ENCODE measurements at places on chromosomes 7 and 10.
A peak's percentile ranks its signal among the peaks of the same experiment; 100 is the strongest.

DNA sequence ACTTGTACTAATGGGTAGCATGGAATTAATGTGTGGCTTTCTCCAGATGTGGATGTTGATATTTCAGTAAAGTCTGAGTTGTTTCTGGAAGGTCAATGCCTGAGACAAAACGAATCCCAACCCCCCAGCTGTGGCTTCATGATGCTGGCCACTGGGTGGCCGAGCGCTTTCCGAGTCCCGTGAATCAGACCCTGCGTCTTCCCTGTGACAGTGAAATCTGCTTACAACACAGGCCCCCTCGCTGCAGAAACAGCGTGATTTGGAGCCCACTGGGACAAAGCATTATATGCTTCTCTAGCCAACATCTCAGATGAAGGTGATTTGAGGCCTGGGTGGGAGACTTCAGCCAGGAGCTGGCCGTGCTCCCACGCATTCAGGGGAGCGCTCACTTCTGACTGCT is 124.7 kb downstream of the WDR37 start:
- DNase-seq = no peak

- DNase-seq = no peak
These were observed 31.9 kb downstream of the NUP42 start for GRCh38 chr7:23213755-23214154.

DNA sequence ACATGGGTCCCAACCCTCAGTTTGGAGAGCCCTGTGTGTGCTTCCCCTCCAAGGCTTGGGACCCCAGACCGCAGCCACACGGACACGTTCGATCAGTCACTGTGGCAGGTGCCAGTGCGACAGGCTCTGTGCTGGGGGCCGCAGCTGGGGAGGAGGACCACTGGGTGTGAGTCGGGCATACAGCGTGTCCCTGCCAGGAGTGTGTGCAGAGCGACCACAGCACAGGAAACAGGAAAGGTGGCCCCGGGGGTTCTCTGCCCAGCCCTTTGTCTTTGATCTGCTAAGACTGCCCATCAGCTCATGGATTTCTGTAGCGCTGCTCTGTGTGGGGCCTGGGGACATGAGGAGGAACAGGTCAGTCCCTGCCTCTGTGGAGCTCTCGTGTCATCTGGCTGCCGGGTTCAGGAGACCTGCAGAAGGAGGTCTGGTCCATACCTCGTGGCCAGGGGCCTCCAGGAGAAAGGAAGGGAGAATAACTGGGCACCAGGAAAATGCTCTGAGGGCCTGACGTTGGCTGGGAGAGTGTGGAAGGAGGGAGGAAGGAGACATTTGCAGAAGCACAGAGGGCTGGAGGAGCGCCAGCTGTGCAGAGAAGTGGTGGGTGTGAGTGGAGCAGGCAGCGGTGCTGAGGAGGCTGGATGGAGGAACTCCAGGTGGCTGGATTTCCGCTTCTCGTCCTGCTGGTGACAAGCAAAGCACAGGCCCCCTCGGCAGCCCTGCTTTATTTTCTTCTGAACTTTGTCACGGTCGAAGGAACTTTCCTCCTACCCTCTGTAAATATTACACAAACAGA is 4.1 kb downstream of the NUDT1 start:
- DNase-seq = no peak

DNA sequence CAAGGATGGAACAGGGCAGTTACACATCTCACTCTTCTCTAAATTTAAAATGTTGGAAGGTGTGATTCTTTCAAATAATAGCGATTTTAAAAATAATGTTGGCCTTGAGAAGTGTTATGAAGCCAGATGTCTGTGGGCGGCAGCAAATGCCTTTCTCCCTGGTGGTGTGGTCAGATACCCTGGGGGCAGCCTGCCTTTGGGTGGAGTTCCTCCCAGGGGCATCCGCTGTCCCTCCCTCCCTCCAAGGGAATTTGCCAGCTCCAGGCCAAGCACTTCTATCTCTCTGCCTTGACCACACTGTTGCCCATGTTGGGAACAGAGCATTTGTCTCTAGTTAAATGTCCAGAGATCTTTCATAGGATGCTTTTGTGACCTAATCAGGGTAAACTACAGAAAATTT is 121.4 kb downstream of the POU6F2 start:
- no peak for DNase-seq

DNA sequence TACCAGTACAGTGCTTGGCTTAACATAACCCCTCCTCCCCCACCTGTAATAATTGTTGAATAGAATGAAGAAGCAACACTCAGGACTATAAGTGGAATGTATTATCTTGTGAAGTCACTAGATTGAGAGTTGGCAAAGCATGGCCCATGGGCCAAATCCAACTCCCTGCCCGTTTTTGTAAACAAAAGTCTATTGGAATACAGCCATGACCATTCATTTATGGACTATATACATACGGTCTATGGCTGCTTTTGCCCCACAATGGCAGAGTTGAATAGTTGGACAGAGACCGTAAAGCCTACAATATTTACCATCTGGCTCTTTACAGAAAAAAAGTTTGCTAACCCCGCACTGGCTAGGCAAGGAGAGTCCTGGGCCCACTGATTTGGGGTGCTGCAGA is 48.1 kb upstream of the CYCS start:
- no peak for DNase-seq

DNA sequence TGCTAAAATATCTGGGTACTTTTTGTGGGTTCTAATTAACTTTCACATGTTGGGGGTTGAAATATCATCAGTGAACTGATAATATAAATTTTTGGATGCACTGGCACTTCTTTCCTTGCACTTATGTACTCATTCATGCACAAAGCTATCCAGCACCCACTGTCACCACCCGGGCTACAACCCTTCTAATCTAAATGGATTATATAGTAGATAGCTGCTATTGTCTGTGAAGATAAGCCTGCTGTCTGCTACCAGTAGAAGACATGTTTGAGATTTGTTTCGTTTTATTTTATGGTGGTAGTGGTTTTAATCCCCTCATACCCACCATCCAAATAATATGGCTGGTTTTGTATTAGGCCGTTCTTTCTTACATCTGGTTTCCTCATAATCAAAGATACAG is 353.5 kb upstream of the LRGUK start:
- DNase-seq = no peak

DNA sequence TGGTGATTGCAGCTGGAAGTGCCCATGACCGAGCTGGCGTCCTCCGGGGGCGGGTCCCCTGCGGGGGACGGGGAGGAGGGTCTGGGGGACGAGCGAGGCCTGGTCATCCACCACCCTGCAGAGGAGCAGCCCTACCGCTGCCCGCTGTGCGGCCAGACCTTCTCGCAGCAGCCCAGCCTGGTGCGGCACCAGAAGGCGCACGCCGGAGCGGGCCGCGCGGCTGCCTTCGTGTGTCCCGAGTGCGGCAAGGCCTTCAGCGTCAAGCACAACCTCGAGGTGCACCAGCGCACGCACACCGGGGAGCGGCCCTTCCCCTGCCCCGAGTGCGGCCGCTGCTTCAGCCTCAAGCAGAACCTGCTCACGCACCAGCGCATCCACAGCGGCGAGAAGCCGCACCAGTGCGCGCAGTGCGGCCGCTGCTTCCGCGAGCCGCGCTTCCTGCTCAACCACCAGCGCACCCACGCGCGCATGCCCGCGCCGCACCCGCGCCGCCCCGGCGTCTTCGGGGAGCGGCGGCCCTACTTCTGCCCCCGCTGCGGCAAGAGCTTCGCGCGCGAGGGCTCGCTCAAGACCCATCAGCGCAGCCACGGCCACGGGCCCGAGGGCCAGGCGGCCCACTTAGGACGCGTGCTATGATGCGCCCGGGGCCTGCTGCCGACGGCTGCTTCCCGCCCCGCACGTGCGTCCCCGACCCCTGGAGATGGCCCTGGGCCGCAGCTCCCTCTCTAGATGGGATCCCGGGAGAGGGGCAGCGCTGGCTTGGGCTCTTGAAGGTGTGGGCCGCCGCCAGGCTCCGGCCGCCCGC is 28.7 kb downstream of the ZNF775 start:
- no peak for DNase-seq

DNA sequence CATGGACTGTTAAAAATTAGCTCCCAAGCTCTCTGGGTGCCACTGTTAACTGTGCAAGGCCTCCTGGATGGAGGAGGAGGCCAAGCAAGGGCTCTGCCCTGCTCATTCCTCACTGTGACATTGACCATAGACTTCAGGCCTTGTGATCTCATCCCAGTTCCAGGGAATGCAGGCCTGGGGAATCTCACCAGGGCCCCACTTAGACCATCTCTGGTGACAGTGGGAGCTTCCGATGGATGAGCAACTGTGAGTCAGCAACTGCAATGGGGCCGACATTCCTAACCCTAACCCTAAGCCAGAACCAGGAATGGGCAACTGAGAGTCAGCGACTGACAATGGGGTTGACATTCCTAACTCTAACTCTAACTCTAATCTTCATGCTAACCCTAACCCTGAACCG is 50.4 kb upstream of the MSMB start:
- DNase-seq = peak; percentile 18

- DNase-seq = no peak
These were observed 114.2 kb downstream of the PPP1R3A start for GRCh38 chr7:113804475-113805095.

- peak; percentile 33 for DNase-seq
These were observed 219.3 kb upstream of the MKLN1 start for GRCh38 chr7:131108212-131108940.

GRCh38 chr10:73931767-73932619 is 21.1 kb downstream of the PLAU start:
- DNase-seq = no peak

DNA sequence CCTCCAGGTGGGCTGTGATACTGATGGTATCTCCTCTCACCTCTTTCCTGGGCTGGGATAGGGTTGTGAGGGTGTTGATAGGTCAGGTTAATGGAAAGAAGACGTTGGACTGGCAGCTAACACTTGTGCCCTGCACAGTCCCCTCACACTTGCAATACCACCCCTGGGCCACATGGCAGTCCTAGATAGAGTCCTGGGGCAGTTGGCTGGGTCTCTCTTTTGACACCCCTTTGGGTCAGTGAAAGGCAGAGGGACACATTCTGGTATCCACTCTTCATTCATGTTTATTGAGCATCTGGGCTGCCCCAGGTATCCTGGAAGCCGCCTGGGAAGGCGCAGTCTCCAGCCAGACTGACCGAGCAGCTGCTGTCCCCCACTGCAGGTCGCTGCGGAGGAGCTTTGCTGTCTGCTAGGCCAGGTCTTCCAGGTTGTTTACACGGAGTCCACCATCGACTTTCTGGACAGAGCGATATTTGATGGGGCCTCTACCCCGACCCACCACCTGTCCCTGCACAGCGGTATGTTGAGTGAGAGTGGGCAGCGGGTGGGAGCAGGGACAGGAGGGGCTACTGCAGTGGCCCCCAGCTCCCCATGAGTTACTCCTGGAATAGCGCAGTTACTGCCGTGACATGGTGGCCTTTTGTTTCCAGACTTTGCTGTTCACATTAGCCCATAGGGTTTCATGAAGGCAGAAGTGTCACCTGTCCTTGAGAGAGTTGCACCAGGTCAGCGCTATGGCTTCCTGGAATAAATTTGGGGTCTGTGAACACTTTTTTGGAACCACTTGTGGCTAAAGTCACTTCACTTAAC is 19.1 kb downstream of the NACAD start:
- DNase-seq = no peak

- DNase-seq = no peak
These were observed 165.3 kb upstream of the ZMIZ1 start for GRCh38 chr10:78903341-78903940.

- DNase-seq = no peak
These were observed 113.5 kb downstream of the SMURF1 start for GRCh38 chr7:99030457-99030856.

DNA sequence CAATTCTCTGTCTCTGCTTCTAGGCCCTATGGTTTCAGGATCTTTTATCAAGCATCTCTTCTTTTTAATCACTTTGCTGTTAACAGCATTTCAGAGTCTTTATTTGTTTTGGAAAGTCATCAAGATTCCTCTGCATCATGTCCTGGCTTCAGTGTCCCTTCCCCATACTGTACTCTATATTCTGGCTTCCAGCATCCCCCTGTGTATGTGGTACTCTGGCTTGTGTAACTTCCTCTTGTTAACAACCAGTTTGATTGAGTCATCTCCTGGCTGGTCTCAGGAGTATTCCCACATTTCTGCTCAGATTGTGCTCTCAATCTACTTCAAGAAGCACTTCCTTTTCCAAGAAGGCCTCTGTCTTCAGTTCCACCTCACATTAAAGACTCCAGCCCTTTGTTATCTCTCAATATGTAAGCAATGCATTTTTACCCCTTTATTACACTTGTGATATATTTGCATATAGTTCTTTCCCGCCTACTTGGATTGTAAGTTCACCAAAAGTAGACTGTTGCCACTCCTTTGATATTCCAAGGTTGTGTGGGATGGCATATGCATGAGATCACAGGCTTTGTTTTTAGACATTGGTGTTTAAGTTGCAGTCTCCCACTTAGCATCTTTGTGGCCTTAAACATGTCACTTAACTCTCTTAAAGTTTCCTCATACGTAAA is 15.1 kb upstream of the ATE1 start:
- peak; percentile 98 for DNase-seq

- DNase-seq = no peak
These were observed 40.4 kb downstream of the NPVF start for GRCh38 chr7:25187932-25188331.

DNA sequence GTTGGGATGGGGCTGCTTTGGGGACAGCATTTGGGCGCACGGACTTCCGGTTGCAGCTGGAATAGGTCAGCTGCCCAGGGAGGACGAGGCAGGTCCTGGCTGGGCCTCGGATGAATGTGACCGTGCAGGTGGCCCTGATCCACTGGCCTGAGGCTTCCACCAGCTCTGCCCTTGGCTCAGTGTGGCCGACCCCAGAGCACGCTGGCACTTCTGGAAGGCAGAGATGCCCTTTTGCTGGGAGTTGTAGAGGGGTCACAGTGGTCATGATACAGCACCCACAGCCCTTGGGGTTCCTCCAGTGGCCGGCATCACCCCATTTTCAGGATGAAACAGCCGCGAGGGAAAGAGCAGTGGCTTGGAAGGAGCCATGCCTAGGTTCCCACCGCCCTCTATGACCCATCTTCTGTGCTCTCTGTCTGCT is 19.0 kb downstream of the ADCY1 start:
- DNase-seq = no peak

- peak; percentile 37 for DNase-seq
These were observed 9.8 kb downstream of the VSIR start for GRCh38 chr10:71763352-71764127.

DNA sequence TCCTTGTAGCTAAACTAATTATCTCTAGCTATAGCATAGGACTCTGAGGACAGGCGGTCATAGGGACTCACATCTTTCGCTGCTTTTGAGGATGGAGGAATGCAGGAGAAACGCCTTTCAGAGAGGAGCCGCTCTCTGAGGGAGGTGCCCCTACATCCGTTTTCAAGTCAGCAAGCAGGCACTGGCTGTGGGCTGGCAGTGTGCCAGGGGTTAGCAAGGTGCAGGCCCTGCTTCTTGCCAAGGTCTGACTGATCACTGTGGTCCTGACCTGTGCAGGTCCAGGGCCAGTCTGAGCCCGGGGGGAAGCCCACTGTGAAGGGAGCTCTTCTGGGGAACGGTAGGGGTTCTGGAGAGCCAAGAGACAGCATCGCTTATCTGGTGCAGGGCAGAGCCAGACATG is 89.4 kb downstream of the SH3PXD2A start:
- no peak for DNase-seq

- DNase-seq = no peak
These were observed 334.8 kb downstream of the PARD3 start for GRCh38 chr10:34480345-34480744.

DNA sequence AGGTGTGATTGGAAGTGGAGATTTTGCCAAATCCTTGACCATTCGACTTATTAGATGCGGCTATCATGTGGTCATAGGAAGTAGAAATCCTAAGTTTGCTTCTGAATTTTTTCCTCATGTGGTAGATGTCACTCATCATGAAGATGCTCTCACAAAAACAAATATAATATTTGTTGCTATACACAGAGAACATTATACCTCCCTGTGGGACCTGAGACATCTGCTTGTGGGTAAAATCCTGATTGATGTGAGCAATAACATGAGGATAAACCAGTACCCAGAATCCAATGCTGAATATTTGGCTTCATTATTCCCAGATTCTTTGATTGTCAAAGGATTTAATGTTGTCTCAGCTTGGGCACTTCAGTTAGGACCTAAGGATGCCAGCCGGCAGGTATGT is 13.6 kb downstream of the STEAP2 start:
- DNase-seq = no peak
